T-helper 1 cell (primary cell): ENCODE measurements at places on chromosomes 5 and 9.

- no peak for DNase-seq
Measured at GRCh38 chr5:91128604-91129003, 254.5 kb downstream of the ARRDC3 start.

- DNase-seq = no peak
Measured at GRCh38 chr9:132671620-132672412, 1.6 kb downstream of the GTF3C4 start.

- no peak for DNase-seq
Measured at GRCh38 chr5:151195622-151196021, 28.3 kb downstream of the CCDC69 start.

- DNase-seq = no peak
Measured at GRCh38 chr9:108813951-108814601, 41.7 kb downstream of the ACTL7B start.

GRCh38 chr9:94210616-94211603, 48.2 kb upstream of the ZNF169 start:
- DNase-seq = no peak

- DNase-seq = no peak
Measured at GRCh38 chr5:134523543-134524271, 1.8 kb upstream of the JADE2 start.

DNA sequence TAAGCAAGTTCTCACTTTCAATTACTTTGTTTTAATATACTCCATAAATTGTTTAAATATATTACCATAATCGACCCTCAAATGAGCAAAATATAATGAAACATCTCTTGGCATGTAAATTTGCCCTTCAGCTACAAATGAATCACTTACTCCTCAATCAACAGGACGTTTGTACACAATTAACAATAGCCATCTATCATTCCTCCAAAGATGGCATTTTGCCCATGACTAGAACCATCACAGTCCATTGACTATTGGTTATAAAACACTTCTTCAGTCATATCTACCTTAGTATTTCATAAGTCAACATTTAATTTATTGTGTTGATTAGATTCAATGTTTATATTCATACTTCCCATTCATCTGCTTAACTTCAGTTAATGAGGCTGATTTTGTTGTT, 127.2 kb downstream of the CTNND2 start:
- no peak for DNase-seq

- no peak for DNase-seq
Measured at GRCh38 chr5:32767948-32768467, 56.9 kb downstream of the NPR3 start.

DNA sequence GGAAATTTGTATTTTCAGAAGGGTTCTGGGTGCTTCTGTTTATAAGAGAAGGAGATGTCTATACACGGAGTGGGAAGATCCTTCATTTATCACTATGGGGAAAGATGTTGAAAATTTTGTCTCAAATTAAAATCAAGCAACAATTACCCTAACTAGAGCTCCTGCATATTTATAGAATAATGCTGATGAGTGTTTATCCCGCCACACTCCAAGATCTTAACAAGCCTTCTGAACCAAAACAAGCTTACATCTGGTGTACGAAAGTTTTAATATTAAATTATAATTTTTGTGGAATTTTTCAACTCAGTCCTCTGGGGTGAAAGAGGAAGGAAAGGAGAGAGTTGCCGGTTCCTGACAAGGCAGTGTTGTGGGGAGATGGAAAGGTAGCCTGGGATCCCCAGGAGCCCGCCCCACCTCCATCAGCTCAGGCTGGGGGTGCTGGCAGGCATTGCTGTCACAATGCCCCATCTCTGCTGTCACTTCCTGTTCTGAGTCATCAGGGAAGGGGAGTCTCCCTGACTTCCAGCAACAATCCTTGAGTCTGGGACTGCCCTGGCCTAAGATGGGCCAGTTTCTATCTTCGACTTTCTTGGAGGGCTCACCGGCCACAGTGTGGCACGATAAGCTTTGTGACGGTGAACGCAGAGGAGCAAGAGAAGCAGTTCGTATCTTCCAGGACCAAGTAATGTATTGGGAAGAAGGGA, 64.5 kb downstream of the ERAP1 start:
- DNase-seq = no peak

DNA sequence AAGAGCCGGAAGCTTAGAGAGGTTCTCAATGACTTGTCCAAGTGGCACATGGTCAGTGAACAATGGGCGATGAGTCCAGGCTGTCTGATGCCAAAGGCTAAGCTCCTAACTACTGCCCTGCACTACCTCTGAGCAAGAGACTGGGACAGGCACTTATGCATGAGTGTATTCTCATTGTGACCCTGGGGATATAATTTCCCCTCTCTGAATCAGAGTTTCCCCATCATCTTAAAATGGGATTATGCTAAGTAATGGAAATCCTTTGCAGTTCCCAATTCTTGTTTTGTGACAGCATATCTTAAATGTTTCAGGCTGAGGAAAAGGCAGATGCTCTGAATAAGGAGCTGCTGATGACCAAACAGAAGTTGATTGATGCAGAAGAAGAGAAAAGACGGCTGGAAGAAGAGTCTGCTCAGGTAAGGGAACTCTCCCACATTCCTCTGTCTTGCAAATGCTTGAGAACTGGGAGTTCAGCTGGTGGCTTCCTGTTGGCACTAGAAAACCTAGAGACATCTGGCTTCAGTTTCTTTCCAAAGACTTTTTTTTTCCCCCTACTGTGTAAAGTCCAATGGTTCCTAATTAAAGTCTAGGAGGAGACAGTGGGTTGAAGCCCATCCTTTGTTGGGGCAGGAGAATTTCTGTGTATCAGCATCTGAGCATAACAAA, 64.1 kb downstream of the GPR21 start:
- DNase-seq = no peak

DNA sequence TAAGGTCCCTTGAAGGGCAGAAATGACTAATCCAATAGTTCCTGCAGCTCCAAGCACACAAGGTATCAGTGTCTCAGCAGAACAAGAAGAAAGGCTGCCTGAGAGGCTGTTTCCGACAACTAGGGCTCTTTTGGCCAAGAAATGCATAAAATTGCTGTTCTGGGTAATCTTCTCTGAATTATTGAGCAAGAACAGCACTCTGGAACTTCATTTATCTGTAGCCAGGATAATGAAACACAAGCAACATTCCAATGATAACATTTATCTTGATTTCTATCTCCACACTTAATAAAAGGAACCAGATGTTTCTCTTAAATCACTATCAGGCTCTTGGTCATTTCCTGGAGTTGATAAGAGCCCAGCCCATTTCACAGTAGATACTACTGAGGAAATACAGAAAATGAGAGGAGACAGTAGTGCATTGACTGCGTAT, 17.0 kb upstream of the AUH start:
- DNase-seq = no peak

DNA sequence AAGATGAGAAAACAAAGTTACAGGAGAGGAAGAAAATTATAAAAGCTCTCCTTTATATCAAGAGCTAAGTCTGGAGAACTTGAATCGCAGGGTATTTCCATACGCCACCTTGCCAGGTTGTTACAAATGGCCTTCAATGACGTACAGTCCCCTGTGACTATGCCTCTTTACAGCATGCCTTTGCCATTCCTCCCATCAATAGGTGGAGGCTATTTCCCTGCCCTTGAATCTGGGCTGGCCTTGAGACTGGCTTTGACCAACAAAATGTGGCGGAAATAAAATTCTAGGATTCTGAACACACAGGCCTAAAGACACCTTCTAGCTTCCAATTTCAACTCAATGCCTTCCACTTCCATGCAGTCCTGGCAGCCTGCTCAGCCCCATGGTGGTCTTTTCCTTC, 45.7 kb downstream of the TSSK1B start:
- no peak for DNase-seq

DNA sequence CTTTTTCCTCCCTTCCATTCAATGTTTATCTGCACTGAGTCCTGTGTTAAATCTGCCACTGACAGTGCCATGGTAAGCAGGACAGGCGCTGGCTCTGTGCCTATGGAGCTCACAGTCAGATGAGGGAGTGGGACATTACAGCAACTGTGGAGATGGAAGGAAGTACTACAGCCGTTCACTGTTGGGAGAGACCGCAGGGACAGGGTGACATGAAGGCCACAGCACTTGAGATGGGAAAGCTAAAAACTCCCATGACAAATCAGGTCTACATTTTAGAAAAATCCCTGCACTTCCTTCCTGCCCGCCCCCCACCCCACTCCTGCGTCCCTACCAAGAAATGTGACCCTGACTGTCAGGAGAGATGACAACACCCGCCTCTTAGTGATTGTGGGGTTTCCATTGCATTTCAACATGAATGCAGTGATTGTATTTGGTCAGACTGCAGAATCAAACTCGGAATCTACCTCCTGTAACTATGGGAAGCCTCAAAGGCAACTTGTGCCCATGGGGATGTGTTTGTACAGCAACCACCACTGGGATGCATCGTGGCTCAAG, 56.4 kb downstream of the GTF3C4 start:
- DNase-seq = no peak

GRCh38 chr5:93582677-93583438, at the start of gene NR2F1:
Gene NR2F1 (plus strand): TSS chr5:93583222. CDS start chr5:93585024, 1,802 bp downstream.
- no peak for DNase-seq

GRCh38 chr5:57902095-57902494, 419.5 kb upstream of the ACTBL2 start:
- no peak for DNase-seq

- DNase-seq = no peak
Measured at GRCh38 chr5:109944461-109944860, 254.7 kb downstream of the MAN2A1 start.

GRCh38 chr5:91332267-91333045, 50.7 kb downstream of the ARRDC3 start:
- no peak for DNase-seq

DNA sequence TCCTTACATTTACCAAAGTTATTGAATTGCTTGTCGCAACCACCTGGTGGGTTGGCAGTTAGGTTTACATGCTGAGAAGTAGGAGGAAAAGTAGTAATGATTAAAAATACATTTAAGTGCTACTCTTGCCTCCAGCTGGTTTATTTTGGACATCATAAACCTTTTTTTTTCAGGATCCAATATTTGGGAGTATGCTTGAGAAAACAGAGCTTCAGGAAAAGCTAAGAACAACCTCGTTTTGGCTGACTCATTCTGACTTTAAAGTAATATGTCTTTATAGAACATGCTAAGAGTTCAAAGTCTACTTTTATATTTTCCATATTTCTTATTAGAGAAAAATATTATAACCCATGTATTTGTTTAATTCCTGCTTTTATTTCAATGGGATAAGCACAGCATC, 41.7 kb upstream of the BNC2 start:
- DNase-seq = no peak

GRCh38 chr9:123825342-123826060, 104.4 kb downstream of the DENND1A start:
- DNase-seq = no peak

GRCh38 chr9:125749287-125749935, 2.2 kb downstream of the PBX3 start:
- no peak for DNase-seq

GRCh38 chr9:125748446-125749099, 1.4 kb downstream of the PBX3 start:
- DNase-seq = no peak

DNA sequence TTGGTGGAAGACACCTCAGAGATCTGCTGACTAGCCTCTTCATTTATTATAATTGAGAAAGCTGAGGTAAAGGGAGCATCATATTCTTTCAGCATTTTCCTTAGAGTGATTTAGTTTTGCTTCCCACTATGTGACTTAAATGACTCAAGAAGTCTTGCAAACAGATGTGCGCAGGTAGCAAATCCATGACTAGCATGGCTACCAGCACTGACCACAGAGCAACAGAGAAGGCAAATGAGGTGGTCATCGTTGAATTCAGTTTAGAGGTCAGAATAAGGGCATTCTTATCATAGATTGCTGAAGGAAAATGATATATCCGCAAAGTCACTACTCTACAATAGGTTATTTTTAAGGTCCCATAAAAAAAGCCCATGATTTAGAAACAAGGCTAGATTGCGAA, 162.2 kb downstream of the PIK3R1 start:
- no peak for DNase-seq

DNA sequence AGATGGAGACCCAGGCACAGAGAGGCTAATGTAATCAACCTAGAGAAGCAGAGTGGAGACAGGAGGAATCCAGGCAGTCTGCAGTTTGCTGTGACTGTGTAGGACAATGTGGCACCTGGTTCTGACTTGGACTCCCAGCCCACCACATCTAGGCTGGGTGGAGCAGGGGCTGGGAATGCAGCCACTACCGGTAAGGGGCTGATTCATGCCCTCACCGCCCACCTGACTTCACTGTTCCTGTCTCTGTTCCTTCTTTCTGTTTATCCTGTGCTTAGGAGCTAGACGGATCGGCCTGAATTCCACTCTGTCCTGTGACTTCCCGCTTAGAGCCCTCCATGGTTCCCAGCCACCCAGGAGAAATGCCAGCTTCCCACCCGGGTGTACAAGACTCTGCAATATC, 2.6 kb downstream of the PDLIM4 start:
- DNase-seq = no peak

DNA sequence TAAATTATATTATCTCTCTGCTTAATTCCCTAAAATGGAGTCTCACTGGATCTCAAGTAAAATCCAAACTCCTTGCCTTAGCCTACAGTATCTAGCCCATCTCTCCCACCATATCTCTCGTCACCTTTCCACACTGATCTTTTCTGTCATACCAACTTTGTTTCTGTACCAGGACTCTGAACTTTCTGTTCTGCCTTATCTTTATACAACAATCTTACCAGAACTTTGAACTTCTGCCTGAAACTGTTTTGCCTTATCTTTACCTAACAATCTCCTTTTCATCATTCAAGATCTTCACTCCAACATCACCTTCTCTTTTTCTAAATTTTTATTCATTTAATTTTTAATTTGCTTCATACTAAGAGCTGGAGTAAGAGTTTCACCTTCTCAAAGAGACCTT, 139.0 kb downstream of the CPLANE1 start:
- DNase-seq = no peak

GRCh38 chr9:88533951-88534455, 975 bp upstream of the NXNL2 start:
- DNase-seq = no peak

GRCh38 chr5:126741361-126741760, 35.6 kb upstream of the LMNB1 start:
- DNase-seq = no peak

- DNase-seq = no peak
Measured at GRCh38 chr5:107615299-107615817, 55.4 kb downstream of the EFNA5 start.

GRCh38 chr9:13568405-13568804, 288.9 kb upstream of the MPDZ start:
- no peak for DNase-seq

DNA sequence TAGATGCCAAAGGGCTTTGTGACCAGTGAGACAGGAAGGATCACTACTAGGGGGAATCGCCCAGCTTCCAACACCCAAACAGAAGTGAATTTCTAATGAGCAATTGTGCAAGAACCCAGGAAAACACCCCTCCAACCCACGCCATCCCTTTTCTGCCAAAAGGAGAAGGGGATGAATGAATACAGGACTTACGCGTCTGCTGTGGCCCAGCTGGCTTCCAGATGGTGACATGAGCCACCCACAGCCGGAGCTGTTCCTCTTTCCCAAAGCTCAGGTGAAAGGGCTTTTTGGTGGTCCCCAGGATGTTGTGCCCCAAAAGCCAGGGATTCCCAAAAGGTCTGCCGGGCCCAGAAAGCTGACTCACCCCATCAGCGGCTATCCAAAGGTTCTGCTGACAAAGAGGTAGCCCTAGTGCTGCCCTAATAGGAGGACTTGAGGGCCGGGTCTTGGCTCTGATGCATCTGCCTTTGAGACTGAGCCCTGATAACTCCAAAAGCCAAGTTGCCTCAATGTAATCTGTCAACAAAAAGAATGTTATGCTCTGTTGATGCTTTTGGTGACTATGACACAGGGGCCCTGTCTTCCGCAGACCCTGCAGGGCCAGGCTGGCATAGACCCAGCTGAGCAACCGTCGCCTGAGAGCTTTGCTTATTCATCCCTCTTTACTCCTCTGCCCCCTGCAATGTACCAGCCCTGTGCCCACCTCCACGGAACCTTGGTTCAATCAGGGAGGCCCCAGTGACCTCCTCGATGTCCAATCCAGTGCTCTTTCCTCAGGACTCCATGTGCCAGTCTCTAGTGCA, 14.5 kb downstream of the GSN start:
- DNase-seq = no peak
